ENCODE measurements at places on chromosomes 4 and X.

- DNase-seq = no peak
Measured at GRCh38 chr4:153403726-153404125, 59.2 kb downstream of the MND1 start.

- DNase-seq = no peak
Measured at GRCh38 chr4:186765138-186765537, 41.5 kb upstream of the FAT1 start.

- DNase-seq = no peak
Measured at GRCh38 chr4:166042510-166043055, 169.5 kb downstream of the TLL1 start.

DNA sequence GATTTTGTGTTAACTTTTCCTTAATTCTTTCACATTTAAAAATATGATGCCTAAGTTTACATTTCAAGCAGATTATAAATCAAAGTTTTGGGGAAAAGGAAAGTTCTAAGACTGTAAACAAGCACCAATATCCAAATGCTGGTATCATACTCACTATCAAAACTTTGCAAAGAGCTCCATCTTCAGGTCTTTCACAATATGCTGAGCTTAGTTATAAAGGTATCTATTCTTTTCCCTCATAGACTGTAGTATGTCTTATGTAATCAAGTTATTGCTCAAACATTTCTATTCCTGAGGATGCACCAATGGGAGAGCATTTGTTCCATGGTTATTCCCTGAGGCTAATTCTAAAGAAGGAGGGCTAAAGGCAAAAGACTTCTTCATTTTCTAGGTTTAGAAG is 207.9 kb upstream of the FAM241A start:
- DNase-seq = no peak

DNA sequence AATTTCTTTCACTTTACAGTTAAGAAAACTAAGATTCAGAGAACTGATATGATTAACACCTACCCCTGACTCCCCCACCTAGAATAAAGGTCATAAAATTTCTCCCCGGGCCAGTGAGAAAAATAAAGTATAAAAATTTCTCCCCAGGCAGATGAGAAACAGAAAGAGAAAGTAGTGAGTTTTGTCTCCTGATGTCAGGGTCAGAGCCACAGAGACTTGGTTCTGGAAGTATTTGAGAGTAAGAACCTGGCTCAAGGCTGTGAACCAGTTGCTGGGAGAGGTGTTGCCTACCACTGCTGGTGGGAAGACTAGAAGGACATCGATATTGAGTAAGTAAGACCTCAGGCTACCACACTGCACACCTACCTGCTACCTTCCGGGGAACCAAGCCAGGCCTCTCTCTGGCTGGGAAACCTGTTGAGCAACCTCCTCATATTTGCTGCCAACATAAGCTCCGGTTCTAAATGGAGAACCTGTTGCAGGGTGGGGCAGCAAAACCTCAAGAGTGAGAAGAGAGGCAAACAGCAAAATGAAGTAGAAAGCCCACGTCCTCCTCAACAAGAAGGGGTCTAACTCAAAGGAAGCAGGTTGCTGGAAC is 104.2 kb upstream of the PUDP start:
- DNase-seq = no peak

GRCh38 chr4:89562746-89563145 is 255.1 kb upstream of the GPRIN3 start:
- no peak for DNase-seq

DNA sequence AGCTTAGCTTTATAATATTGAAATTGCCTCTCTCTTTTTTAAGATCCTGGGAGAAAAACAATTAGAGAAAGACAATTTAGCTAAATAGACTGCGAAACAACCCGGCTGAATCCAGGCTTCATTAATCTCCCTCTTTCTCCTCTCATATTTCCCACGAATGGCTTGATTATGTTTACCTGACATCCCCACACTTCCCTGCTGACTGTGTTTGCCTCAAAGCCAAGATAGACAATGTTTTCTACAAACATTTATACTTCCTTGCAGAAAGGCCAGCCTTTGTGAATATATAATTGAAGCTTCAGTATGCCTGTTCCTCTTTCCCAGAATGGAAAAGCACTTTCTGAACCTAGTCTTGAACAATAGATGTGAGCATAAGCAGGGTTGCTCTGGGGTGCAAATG is 566.8 kb downstream of the PDHA2 start:
- no peak for DNase-seq

GRCh38 chrX:42752730-42753129 is 25.2 kb downstream of the PPP1R2C start:
- no peak for DNase-seq

DNA sequence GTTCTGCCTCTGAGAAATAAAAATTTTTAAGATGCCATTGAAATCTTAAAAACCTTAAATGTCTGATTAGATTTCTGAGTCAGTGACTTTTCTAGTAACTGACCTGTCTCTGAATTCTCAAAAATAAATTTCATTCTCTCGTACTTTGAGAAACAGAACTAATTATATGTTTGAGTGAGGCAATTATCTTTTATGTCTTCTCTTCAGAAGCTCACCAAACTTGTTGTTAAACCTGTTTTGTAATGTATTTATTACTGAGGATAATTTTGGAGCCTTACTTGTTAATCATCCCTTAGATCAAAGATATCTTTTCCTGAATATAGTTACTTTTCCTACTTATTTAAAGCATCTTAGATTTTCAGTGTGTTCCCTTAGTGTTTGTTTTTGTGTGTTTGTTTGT is 64.5 kb upstream of the MMAA start:
- DNase-seq = no peak

Measured in stimulated activated CD4-positive, alpha-beta T cell treated with anti-CD3 and anti-CD28 coated beads, TNF-alpha, amount 100 ng/mL, for 1 hour (primary cell).